ENCODE measurements at places on chromosomes 1 and 21.

DNA sequence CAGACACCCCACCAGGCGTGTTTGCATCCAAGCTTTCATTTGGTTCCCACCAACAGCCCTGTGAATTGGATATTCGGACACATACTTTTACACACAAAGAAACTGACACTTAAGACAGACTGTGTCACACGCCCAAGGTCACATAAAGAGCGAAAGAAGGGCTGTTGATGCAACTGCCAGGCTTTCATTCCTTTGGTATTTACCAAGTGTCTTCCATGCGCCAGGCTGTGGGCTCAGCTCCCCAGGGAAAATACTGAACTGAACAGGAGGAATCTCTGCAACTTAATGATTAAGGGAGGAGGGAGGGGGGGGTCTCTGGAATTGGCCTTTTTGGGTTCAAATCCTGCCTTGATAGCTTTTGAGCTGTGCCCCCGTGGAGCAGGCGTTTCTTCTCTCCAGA lies 122.8 kb downstream of the ACTL8 start:
- H3K27me3 ChIP-seq, result peaks cover 3% of the 10 kb centered on the region
- DNase-seq, result no peak
- no peak overlapping the region for H3K4me3 ChIP-seq
- no peak overlapping the region for H3K27ac ChIP-seq
- no peaks in the 10 kb centered on the region for H3K4me1 ChIP-seq

GRCh38 chr1:43473463-43473862 lies 19.7 kb upstream of the HYI start:
- DNase-seq, result no peak
- no peak overlapping the region for H3K4me3 ChIP-seq
- H3K36me3 ChIP-seq, result no peaks in the 10 kb centered on the region
- H3K4me1 ChIP-seq, result no peaks in the 10 kb centered on the region
- H3K27me3 ChIP-seq, result peaks cover 10% of the 10 kb centered on the region

- H3K36me3 ChIP-seq, result peaks cover 2% of the 10 kb centered on the region
- H3K27me3 ChIP-seq, result no peaks in the 10 kb centered on the region
- DNase-seq, result no peak
- peaks cover 31% of the 10 kb centered on the region for H3K4me1 ChIP-seq
- H3K4me3 ChIP-seq, result no peak overlapping the region
Observed at GRCh38 chr1:204475656-204476432, 18.8 kb downstream of the PIK3C2B start.

GRCh38 chr1:33349081-33349759 lies 28.3 kb upstream of the A3GALT2 start:
- peak overlapping the region; percentile 94 for H3K27ac ChIP-seq
- peak; percentile 70 for DNase-seq
- H3K4me1 ChIP-seq, result peaks cover 42% of the 10 kb centered on the region
- peak overlapping the region; percentile 83 for H3K4me3 ChIP-seq
- peaks cover 8% of the 10 kb centered on the region for H3K27me3 ChIP-seq

DNA sequence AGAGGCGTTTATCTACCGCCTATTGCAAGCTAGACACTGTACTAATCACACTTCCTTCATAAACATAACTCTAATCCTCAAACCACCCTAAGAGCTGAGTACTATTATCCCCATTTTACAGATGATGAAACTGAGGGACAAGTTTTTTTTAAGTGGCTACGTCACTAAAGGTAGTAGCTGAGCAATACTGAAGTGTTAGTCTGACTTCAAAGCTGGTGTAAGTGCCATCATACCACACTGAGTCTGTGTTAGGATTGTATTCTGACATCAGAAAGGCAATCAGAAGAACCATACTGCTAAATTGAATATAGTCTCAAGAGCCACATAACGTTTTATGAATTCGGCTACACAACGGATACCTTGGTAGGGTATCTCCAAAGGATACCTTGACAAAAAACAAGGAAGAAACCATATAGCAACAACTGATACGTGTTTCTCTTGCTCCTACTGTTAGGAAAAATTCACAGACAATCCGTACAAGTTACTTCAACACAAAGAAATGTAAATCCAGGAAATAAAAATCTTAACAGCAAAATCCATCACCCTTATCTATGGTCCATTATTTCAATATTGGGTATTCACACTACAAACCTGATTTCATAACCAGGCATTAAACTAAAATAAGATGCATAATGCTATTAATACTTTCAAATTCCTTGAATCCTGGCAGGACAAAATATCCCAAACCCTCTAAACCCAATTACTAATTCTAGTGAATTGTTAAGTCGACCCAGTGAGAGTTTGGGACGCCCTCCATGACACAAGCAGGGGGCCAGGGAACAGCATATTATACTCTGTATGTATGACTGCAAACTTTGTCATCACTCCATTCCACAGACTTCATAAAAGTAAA lies 1.6 kb downstream of the TP53BP2 start:
- H3K36me3 ChIP-seq, result peaks cover 6% of the 10 kb centered on the region
- DNase-seq, result no peak
- peak overlapping the region; percentile 96 for H3K27ac ChIP-seq

GRCh38 chr1:156359973-156360372 lies 9.0 kb upstream of the RHBG start:
- H3K4me1 ChIP-seq, result peaks cover 7% of the 10 kb centered on the region
- no peak overlapping the region for H3K4me3 ChIP-seq
- DNase-seq, result no peak
- H3K36me3 ChIP-seq, result no peaks in the 10 kb centered on the region

DNA sequence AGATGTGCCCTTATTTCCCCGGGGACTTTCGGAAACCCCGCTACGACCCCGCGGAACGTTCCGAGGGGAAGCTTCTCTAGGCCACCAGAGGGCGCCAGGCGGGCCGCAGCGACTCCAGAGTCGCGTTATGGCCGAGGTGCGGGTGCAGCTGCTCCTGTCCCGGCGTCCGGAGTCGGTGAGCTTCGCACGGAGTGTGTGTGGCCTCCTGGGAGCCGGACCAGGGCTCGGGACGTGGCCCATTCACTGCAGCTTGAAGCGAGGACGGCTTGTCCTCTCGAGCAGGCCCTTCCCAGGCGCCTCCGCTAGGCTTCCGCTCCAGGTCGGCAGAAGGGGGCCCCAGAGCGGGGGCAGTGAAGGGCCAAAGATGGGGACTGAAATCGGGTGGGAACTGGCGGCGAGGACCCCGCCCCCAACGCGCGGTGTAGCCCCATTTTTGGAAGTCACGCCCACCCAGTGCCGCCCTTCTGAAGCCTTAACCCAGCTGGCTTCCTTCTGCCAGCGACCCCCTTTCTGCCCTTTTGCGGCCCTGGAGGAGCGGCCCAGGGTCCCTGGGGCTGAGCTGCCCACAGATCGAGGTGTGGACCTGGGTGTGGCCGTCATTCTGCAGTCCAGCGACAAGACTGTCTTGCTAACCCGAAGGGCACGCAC lies at the start of gene NUDT17:
NUDT17 (plus strand) TSS at position 117 of the 648 bp plus-strand sequence; CDS start at position 128, 11 bp downstream.
- peak; percentile 82 for DNase-seq
- H3K36me3 ChIP-seq, result peaks cover 17% of the 10 kb centered on the region
- peak within 1 kb of the TSS; percentile 50 for H3K27ac ChIP-seq
- H3K27me3 ChIP-seq, result no peaks in the 10 kb centered on the region
- peaks cover 12% of the 10 kb centered on the region for H3K4me1 ChIP-seq

GRCh38 chr1:17684810-17685209 lies 70.3 kb upstream of the ACTL8 start:
- no peaks in the 10 kb centered on the region for H3K27me3 ChIP-seq
- DNase-seq, result no peak
- no peaks in the 10 kb centered on the region for H3K36me3 ChIP-seq
- H3K27ac ChIP-seq, result no peak overlapping the region
- H3K4me1 ChIP-seq, result no peaks in the 10 kb centered on the region

GRCh38 chr1:42979896-42980800 lies 21.5 kb upstream of the SLC2A1 start:
- H3K27me3 ChIP-seq, result peaks cover 10% of the 10 kb centered on the region
- H3K27ac ChIP-seq, result no peak overlapping the region
- H3K4me3 ChIP-seq, result no peak overlapping the region
- no peak for DNase-seq
- H3K4me1 ChIP-seq, result no peaks in the 10 kb centered on the region
- no peaks in the 10 kb centered on the region for H3K36me3 ChIP-seq

- peaks cover 8% of the 10 kb centered on the region for H3K4me1 ChIP-seq
- H3K4me3 ChIP-seq, result no peak overlapping the region
- H3K36me3 ChIP-seq, result no peaks in the 10 kb centered on the region
Observed at GRCh38 chr1:33399375-33399774, 31.5 kb downstream of the PHC2 start.

GRCh38 chr1:220824031-220824989 lies 37.6 kb downstream of the MTARC1 start:
- H3K4me3 ChIP-seq, result no peak overlapping the region
- no peak for DNase-seq
- H3K36me3 ChIP-seq, result no peaks in the 10 kb centered on the region
- no peak overlapping the region for H3K27ac ChIP-seq
- H3K27me3 ChIP-seq, result peaks cover 4% of the 10 kb centered on the region

DNA sequence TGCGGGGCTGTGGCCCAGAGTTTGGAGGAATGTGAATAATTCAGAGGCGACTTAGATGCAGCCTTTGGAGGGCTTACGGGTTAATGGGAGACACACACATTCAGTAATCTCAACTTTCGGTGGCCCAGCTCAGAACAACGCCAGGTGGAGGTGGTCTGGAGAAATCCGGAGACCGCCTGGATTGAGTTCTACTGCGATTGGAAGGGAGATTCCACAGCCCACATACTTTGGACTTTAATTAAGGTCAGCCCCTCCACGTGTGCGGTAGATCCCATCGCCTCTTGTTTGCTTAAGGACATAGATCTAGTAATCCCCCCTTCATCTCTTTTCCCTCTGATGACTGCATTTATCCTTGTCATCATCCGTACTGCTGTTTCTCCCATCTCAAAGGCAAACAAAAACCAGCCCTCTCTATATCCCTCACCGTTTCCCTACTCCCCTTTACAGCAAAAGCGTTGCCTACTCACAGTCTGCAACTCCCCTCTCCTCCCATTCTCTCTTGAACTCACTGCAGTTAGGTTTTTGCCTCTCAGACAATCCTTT lies 720 bp upstream of the BSDC1 start:
- H3K36me3 ChIP-seq, result peaks cover 4% of the 10 kb centered on the region
- DNase-seq, result no peak
- peak overlapping the region; percentile 99 for H3K4me3 ChIP-seq
- peaks cover 12% of the 10 kb centered on the region for H3K27me3 ChIP-seq
- H3K27ac ChIP-seq, result peak overlapping the region; percentile 97

DNA sequence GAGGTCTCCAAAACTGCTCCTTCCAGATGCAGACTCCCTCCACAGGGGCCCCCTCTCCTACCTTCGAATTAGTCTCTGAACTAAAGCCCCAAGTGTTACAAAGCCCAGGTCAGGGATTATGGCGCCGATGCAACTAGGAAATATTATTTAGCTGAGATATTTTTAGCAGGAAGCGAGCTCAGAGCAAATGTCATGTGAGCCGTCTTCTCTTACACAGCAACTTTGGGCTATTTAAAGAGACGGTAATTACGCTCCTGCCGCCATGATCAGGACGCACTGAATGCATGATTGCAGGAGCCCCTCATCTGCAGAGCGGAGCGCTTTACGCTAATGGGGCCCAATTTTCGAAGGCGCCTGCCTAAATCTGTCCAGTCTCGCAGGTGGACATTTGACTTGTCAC lies 55.3 kb upstream of the TARDBP start:
- H3K4me1 ChIP-seq, result no peaks in the 10 kb centered on the region
- no peak overlapping the region for H3K4me3 ChIP-seq
- H3K27me3 ChIP-seq, result peaks cover 67% of the 10 kb centered on the region

DNA sequence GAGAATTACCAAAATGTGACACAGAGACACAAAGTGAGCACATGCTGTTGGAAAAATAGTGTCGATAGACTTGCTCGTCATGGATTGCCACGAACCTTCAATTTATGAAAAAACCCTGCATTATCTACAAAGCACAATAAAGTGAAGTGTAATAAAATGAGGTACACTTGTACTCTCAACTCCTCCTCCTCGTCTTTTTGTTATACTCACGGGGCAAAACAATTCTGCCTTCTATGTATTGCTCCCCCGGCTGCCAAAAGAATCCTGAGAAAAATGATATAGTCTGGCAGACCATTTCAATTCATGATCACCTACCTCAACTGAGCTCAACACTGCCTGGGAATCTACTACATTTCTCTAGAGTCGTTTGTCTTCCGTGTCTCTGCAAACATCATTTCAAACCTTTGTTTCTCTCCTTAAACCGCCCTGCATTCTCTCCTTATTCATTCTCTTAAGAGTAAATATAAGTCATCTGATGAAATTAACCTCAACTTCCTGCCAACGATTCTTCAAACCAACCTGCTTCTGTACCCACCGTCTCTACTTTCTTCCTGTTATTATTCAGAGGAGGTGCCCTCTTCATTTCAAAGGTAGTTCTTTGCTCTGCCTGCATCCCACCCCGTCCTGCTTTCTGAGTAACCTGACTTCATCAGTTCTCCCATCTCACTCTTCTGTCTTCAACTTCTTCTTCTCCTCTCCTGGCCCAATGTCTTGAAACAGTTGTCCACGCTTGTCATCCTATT lies 12.9 kb upstream of the IL19 start:
- H3K36me3 ChIP-seq, result no peaks in the 10 kb centered on the region
- no peak overlapping the region for H3K27ac ChIP-seq
- H3K27me3 ChIP-seq, result peaks cover 31% of the 10 kb centered on the region
- no peak overlapping the region for H3K4me3 ChIP-seq
- H3K4me1 ChIP-seq, result peaks cover 22% of the 10 kb centered on the region

GRCh38 chr1:116954440-116954839 lies 44.7 kb downstream of the PTGFRN start:
- no peaks in the 10 kb centered on the region for H3K36me3 ChIP-seq
- no peaks in the 10 kb centered on the region for H3K27me3 ChIP-seq
- H3K27ac ChIP-seq, result no peak overlapping the region

DNA sequence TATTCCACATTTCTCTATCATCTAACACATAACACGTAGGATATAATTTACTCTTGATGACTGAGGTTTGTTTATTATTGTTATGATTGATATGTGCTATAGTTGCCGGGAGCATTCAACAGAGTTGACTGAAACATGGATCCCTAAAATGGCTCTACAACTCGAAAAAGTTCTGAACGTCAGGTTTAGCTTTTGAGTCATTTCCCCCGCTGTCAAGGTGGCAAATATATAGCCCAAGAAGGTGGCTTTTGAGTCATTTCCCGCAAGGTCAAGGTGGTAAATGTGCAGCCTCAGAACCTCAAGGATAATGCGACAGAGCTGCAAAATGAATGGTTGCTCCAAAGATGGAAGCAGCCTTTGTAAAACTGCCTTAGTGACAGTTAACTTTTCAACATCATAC lies 104.0 kb downstream of the NIBAN1 start:
- H3K4me3 ChIP-seq, result no peak overlapping the region
- no peak for DNase-seq
- no peaks in the 10 kb centered on the region for H3K27me3 ChIP-seq
- H3K36me3 ChIP-seq, result peaks cover 30% of the 10 kb centered on the region
- H3K27ac ChIP-seq, result no peak overlapping the region
- peaks cover 40% of the 10 kb centered on the region for H3K4me1 ChIP-seq

- DNase-seq, result no peak
- no peaks in the 10 kb centered on the region for H3K4me1 ChIP-seq
- peaks cover 10% of the 10 kb centered on the region for H3K36me3 ChIP-seq
- H3K4me3 ChIP-seq, result no peak overlapping the region
- H3K27ac ChIP-seq, result no peak overlapping the region
- no peaks in the 10 kb centered on the region for H3K27me3 ChIP-seq
Observed at GRCh38 chr1:241592273-241592958, 47.8 kb downstream of the CHML start.

- H3K27ac ChIP-seq, result no peak overlapping the region
- peaks cover 9% of the 10 kb centered on the region for H3K27me3 ChIP-seq
- H3K36me3 ChIP-seq, result no peaks in the 10 kb centered on the region
- DNase-seq, result no peak
Observed at GRCh38 chr1:171298696-171299095, 15.3 kb upstream of the FMO4 start.

Data from activated naive CD4-positive, alpha-beta T cell treated with anti-CD3 and anti-CD28 coated beads, Interleukin-2, amount 10 ng/mL, durations not matched to agents 7 days and 5 days (primary cell).